ENCODE measurements at places on chromosomes 2 and 18.

DNA sequence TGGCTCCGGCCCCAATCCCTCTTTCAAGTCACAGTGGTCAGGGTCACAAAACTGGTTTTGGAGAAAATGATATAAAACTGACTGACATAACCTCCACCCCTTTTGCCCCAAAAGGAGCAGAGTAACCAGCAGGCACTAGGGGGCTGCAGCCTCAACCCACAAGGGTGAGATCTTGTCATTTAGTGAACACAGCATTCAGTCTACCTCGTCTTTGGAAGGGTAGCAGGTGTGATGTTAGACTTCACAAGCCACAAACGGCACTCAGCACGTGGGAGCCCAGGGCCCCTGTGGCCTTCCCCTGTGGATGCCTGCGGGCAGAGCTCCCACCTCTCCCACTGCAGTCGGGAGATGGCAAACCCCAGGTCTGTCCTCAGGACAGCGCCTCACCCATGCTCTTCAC is 372.1 kb upstream of the MYT1L start:
- DNase-seq: no peak

GRCh38 chr2:215060861-215061536 is 77.4 kb downstream of the ABCA12 start:
- DNase-seq: no peak

DNA sequence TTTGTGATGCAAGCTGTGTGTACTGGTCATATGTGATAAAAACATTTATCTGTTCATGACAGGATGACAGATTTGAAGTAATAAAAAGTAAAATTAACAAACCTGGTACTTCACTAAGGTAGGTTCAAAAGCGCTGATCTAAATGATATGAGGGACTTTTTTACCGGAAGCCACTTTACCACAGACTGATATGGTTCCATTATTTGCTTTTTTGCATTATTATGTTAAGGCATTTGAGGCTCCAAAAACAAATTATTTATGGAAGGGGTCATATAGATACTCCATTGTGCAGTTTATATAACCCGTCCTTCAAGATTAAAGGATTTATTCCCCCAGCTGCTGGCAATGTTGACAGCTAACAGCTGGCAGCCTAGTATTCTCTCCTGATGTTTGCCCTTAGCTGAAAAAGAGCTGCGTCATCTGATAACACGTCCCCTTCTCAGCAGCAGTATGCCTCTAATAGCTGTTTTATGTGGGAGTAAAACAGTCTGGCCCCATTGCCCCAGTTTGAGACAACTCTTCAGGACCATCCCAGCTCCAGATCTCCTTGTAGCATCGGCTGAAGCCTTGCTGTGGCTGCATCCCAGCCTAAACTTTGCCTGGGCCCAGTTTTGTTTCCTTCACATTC is 84.8 kb upstream of the XIRP2 start:
- DNase-seq: peak; percentile 31

DNA sequence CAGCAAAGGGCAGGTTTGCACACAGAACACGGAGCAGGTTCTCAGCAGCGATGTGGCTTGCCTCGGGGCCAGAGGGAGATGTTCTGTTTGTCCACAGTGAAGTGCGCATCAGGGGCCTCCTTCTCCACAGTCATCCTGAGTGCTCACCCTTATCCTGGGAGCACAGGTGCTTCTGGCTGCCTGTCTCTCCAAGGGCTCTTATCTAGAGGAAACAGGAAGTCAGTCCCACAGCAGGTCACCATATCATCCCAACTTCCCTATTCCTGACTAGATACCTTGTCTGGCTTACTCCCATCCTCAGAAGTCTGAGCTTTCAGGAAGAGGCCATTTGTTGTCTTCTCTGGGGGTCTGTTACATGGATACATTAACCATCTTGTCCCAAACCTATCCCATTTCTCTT is at the start of gene CD207:
TSS of gene CD207 (minus strand) at position 174 of the 400 bp plus-strand sequence. CDS start at position 134, 40 bp downstream.
- DNase-seq: no peak

- peak; percentile 90 for DNase-seq
These were observed 579 bp downstream of the MAT2A start for GRCh38 chr2:85539361-85540132.

- peak; percentile 14 for DNase-seq
These were observed 151.1 kb upstream of the LHCGR start for GRCh38 chr2:48906633-48907032.

Data from eye (tissue), 1 donor.